ENCODE measurements at places on chromosomes 4 and X.

DNA sequence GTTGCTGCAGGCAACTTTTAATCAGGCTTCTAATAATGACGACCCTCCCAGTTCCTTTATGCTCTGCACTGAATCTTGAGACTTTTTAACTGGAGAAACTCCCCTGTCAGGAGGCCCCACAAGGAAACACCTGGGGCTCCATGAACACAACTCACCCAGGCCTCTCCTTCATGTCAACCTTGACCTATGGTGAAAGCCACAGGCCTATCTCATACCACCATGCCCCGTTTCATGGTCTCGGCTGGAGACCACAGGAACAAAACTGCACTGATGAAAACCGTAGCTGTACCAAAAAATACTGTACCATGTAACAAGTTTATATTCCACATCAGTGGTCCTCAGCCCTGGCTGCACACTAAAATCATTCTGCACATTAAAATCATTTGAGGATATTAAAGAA, 57.0 kb downstream of the ZNF827 start:
- no peak for DNase-seq

DNA sequence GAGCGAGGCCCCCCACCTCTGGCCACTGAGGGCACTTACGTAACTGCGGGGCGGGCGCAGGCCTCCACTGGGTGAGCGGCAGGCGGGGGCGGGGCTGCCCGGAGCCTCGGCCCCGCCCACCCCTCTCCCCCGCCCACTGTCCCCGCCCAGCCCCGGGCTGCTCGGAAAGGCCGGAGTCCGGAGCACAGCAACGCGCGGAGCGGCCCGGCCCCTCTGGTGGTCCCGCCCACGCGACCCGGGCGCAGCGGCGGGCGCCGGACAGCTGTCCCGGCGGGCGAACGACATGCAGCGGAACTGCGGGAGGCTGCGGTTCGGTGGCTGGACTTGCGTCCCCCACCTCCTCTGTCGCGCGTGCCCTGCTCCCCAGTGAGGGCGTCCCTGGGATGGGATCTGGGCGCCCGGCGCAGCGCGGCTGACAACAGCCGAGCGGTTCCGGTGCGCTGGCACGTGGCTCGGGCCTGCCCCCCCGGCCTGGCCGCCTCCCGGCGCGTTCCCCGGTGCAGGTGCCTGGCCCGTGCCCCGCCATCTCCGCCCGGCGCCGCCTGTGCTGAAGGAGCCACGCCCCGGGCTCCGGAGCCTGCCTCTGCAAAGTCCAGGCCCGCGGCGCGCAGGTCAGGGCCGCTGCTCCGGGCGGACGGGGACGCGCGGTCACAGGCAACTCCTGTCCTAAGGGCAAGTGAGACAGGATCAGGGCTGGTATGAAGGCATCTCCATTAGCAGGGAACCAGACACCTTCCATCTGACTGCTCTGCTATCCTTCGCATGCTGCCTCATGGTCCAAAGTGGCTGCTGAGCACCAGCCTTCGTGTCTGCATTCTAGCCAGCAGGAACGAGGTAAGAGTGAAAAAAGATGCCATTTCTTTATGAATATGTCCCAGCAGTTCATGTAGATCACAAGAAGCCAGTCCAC, 21.8 kb upstream of the JAKMIP1 start:
- peak; percentile 83 for DNase-seq

DNA sequence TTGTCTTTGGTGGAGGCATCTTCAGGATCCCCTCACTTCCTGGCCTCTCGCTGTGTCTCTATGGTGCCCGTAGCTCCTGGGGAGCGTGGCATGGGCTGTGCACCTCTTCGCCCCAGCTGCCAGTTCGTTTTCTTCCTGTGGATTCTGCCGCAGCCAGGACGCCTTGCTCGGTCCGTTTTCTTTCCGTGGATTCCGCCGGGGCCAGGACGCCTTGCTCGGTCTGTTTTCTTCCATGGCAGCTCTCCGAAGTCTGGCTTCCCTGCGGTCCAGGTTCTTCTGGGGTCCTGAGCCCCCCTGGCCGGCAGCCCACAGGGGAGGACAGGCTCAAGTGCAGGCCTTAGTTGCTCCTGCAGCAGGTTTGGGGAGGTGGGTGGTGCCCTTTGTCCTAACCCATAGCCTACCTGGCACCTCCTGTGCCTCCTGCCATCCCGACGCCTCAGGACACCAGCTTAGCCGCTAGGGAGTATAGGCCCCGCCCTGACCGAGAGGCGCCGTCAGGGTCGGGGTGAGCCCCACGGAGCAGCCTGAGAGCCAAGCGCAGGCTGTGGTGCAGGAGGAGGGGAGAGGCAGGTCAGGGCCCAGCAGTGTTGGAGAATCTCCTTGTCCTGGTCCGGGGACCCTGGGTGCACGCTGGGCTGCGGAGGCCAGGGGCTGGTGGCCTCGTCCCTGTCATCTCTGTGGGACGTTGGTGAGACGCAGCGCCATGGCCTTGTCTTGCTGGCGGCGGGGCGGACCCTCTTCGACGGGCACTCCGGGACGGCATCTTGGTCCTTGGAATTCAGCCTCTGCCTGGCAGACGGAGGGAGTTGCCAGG, 27.1 kb downstream of the UVSSA start:
- no peak for DNase-seq

GRCh38 chr4:2847302-2847871, 3.7 kb downstream of the ADD1 start:
- DNase-seq: no peak
